Retina (tissue), 1 donor: ENCODE measurements at places on chromosomes 3 and 15.

- DNase-seq = no peak
Observed at GRCh38 chr3:151863611-151864010, 9.8 kb upstream of the SUCNR1 start.

- peak; percentile 44 for DNase-seq
Observed at GRCh38 chr3:4672725-4673275, 179.7 kb downstream of the ITPR1 start.

GRCh38 chr3:13002398-13003124, 70.7 kb downstream of the IQSEC1 start:
- DNase-seq = no peak

DNA sequence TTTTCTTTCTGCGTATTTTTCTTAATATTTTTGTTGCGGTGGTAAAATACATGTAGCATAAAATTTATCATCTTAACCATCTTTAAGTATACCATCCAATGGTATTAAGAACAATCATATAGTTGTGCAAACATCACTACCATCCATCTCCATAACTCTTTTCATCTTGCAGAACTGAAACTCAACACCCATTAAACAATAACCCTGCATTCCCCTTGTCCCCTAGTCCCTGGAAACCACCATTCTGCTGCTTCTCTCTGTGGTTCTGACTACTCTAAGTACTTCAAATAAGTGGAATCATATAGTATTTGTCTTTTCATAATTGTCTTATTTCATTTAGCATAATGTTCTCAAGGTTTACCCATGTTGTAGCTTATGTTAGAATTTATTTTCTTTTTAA, 67.3 kb upstream of the EOMES start:
- no peak for DNase-seq

DNA sequence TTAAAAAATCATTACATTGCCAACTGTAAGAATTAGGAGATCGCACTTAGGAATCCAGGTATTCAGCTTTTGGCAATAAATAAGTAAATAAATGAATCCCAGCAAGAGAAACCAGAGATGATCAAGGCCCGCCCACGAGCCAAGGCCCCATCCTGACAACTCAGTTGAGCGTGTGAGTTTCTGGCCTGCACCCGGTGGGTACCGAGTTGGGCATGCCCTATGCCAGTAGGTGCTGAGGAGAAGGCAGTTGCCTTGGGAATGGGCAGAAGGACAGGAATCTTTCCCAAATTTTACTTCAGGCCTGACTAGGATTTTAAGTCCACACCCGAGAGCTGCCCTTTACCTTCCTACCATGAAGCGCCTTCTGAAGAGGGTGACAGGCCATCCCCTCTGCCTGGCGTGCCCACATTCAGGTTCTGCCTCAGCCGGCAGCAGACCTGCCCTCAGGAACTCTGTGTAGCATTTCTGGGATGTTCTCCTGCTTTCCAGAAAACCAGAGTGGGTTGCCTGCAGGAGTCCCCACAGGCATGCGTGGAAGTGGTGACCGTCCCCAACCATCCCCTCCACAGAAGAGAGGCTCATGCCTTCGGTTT, 99.3 kb upstream of the ALDH1A3 start:
- DNase-seq = no peak

DNA sequence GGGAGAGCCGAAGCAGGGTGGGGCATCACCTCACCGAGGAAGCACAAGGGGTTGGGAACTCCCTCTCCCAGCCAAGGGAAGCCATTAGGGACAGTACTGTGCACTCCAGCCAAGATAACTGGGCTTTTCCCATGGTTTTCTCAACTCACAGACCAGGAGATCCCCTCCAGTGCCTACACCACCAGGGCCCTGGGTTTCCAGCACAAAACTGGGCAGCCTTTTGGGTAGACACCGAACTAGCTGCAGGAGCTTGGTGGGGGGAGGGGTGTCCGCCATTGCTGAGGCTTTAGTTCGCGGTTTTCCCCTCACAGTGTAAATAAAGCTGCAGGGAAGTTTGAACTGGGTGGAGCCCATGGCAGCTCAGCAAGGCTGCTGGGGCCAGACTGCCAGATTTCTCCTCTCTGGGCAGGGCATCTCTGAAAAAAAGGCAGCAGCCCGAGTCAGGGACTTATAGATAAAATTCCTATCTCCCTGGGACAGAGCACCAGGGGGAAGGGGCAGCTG, 129.6 kb upstream of the LMCD1 start:
- DNase-seq = no peak

- peak; percentile 84 for DNase-seq
Observed at GRCh38 chr15:90529371-90530249, at the start of gene CRTC3. Gene CRTC3 (plus strand): TSS chr15:90529923. CDS start chr15:90530072, 149 bp downstream.

DNA sequence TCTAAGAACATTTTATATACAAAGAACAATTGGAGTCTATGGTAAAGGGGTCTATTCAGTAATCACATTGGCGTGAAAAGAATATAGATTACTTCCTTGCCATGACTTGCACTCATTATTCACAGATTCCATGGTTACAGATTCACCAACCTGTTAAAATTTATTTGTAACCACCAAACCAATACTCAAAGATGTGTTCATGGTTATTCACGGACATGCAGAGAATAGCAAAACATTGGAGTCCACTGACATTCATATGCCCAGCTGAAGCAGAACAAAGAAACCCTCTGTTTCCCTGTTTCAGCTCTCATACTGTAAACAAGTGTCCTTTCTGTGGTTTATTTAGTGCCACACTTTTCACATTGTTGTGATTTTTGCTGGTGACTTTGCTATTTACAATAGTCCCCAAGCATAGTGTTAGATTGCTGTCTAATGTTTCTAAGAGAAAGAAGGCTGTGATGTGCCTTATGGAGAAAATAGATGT, 185.8 kb upstream of the TTC14 start:
- peak; percentile 49 for DNase-seq

DNA sequence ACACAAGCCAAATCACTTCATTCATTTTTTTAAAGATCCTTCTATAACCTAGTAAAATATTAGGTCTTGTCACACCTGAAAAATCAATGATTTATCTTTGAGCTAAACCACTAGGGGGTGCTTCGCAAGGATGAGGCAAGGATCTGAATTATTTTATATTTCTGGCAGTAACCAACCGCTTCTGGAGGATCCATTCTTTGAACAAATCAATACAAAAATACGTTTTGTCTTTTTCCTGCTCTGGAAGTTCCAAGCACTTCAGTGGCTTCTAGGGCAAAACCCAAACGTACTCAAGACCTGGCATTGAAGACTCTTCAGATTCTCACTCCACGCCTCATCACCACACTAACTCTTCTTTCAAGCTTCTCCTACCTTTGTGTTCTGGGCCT, 486 bp downstream of the LSG1 start:
- no peak for DNase-seq

GRCh38 chr15:40266828-40267304, 16.0 kb downstream of the ANKRD63 start:
- DNase-seq = no peak

GRCh38 chr3:71254281-71255057, 329.1 kb downstream of the FOXP1 start:
- no peak for DNase-seq

DNA sequence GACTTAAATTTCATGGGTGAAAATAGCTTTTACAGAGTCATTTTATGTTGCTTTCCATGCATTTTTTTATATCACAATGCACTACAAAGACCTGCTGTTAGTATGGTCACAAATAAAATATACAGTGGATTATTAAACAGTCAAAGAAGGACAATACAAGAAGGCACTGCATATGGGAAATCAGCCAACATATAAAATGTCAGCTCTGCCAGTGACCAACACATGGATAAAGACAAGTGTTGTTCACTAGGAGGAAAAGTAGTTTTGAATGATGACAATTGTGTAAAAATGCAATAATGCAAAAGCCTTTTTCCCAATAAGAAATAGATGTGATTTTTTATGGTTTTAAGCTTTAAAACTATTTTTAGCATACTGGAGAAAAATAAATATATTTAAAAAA, 425.3 kb upstream of the CBLB start:
- no peak for DNase-seq

DNA sequence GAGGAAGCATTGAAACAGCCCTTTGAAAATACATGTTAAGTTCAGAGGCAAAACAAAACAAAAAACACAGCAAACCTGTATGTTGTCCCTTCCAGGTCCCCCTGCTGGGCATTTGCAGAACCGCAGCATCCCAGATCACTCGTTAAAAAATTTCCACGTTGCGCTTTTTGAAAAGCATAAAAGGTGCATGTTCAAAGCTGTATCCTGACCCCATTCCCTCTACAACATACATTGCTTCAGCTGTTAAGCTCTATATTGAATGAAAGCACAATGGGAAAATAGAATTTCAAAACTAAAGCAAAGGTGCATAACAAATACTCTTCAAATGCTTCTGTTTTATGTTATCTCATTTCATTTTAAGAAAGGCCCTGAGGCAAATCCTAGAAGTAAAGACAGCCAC, 328.3 kb downstream of the THSD4 start:
- DNase-seq = peak; percentile 42

DNA sequence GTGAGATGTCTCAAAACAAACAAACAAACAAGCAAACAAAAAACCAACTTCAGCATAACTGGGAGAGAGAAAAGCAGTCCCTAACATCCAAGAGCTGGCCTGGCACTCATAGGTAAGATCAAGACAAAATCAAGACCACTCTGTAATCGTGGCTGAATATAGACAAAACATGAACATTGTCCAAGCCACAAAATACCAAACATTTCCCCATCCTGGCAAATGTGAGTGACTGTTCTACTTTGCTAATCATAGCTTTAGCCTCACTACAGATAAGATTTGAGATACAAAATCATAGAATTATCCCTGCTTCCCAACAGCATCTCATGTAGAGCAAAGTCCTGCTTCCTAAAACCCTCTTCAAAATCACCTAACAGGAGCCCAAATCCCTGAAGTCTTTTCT, 116.7 kb upstream of the PRTG start:
- no peak for DNase-seq

DNA sequence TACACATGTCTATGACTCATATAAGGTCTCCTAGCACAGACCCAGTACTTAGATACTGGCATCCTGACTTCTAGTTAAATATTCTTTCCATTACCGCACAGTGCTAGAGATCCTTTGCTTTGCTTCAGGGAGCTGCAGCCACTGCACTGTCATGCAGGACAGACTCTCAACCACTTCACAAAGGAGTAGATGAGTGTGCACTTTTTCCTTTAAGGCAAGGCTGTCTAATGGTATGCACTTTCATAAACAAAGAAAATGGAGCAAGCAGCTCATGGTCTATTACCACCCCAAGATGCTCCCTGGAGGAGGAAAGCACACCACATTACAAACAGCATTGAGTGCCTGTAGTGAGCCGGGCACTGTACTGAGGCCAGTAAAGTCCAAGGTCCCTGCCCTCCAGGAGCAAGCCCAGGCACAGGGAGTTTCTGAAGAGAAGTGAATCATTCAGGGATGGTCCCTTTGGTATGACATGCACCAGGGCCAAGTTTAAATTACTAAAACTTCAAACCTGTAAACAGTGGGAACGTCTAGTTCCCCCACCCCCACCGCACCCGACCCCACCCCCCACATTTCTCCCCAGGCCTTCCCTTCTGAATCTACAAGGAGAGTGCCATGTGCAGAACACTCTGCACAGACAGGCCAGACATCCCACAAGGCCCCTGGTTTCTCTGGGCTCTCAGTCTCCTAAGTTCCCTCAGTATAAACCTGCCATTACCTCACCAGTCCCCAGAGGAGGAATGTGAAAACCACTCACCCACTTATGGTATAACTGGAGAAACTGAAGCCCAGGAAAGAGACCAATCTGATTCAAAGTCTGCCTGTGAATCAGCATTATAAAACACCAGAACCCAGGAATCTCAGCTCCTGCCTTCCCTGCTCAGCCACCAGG, 107.8 kb upstream of the BCL6 start:
- no peak for DNase-seq

- no peak for DNase-seq
Observed at GRCh38 chr3:136021803-136022202, 56.3 kb downstream of the PPP2R3A start.

DNA sequence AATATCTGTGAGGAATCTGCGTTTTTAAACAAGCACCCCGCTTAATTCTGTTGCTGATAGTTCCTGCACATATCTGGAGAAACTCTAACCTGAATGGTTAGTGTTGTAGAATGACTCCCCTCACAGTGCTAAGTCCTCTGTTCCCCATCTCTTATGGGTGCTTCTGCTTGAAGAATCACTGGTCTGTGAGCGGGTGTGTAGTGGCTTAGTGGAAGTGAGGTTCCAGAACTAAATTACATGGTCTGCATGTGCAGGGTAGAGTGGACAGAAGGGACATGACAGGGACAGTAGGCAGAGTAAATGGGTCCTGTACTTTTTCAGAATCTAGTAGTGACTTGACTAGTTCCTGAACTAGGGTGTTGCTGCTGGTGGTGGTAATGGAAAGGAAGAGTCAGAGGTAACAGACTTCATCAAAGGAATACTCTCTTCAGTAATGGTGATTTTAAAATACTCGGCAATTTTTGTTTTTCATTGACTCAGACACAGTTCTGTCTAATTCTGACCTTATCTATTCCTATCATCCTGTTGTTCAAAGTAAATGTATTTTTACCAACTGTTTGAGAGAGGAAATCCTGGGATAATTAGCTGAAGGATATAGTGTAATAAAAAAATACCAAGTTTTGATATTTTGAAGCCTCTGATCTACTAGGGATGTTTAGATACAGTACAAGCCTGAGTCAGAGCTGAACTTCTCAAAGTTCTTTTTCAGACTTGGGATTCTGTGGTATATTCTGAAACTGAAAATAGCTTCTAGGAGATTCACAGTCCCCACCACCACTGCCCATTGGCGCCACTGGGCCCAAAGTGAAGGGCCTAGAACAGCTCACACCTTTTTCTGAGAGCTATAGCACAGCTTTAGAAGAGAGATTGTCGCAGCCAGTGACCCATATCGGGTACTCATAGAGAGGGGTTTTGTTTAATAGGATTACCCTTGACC, 55.5 kb downstream of the FNDC3B start:
- DNase-seq = no peak

DNA sequence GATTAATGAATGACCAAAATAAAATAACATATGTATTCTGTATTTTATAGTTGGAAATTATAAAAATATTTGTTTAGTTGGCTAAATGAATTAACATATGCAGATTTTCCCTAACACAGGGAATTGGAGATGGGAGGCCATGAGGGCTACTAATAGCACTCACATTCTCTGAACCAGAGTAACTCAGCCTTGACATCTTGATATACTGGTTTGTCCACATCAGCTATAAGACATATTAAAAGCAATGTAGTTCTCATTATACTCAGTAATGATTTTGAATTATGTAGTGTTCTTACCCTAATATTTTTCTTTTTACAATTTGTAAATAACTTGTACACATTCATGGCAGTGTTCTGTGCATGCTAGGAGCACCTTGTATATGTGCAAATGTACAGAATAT, 255.9 kb downstream of the EPHA6 start:
- no peak for DNase-seq

GRCh38 chr15:82870727-82871320, 61.4 kb downstream of the WHAMM start:
- no peak for DNase-seq

GRCh38 chr3:180048103-180048502, 11.4 kb upstream of the PEX5L start:
- DNase-seq = no peak
